Daoy (cell line): ENCODE measurements at places on chromosomes 11 and 22. TPM values are rescaled to one million over a fixed set of nuclear protein-coding genes. Genes with fewer than 3 reads are reported as not detected.

DNA sequence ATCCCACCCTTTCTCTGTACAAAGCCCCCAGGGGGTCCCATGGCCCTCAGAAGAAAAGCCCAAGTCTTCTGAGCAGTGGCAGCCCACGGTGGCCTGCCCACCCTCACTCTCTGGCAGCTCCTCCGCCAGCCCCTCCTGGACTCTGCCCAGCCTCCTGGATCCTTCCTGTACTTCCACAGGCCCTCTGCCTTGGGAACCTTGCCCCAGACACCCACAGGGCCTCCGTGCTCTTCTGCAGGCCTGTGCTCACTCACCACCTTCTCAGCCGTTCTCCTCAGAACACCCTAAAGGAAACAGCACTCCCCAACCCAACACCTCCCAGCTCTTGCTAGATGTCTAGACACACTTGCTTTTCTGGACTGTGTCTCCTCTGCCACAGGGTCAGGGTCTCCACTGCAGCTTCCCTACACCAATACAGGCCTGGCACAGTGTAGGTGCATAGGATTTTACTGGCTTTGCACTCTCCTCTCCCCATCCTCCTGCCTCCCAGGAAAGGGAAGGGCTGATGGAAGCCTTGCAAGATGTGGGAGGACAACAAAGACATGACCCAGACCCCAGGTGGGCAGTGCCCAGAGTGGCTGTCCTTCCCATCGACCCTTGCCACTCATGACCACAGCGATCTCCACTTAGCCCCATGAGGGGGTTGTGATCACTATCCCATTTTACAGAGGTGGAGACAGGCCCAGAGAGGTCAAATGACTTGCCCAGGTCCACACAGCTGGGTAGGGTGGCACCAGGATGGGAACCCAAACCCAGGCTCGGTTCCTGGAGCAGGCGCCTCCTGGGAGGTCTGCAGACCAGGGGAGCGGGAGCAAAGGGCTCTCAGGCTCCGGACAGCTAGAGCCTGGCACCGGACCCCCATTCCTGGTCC lies 2.0 kb downstream of the SCARF2 start:
- DNase-seq, result no peak

GRCh38 chr11:64566915-64567891 lies 23.8 kb upstream of the SLC22A12 start:
- DNase-seq, result no peak

DNA sequence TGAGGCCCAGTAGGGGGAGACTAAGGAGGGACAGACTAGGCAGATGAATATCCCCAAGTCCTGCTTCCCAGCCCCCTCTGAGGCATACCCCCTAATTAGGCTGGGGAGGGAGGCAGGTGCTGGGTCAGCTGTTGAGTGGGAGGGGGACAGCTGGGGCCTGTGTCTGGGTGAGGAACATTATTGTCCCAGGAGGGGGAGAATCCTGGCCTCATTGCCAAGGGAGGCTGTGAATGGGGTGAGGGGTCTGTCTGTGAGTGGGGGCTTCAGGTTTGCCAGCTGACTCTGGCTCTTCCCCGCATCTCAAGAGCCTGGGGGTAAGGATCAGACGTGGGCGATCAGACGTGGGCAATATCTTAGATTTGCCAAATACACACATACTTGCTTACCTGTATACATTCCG lies 2.1 kb downstream of the INPPL1 start:
- no peak for DNase-seq

DNA sequence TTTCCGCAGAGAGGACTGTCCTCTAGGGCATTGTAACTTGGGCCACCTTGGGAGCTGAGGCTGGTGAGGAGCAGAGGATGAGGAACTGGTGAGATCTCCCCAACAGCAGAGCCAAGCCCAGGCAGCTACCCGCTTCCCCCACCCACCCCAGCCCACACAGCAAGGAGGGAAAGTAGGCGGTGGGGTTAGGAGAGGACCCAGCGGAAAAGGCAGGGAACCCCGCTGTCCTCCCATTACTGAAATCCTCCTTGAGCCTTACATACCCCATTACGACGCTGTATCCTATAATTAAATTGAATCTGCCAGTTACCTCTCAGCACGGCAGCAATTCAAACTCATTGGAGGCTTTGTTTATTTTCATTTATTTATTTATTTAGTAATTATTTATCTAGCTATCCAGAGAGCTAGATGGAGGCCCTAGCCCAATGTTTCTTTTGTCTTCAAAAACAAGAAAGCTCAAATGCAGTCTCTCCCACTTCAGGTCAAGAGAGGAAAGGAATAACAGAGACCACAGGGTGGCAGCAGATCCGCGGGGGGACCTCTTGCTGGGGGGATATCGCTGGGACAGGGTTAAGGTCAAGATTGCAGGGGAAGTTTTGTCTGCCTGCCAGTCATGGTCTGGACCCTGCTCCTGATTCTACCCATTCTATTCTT lies 218.0 kb downstream of the ST3GAL4 start:
- no peak for DNase-seq

- DNase-seq, result no peak
These were observed 396.9 kb upstream of the SYN3 start for GRCh38 chr22:33455036-33455435.

PANX2 gene
- total RNA-seq, result 0.48 and 1.5 TPM in 2 replicates

GRCh38 chr11:115290893-115291292 lies 213.3 kb downstream of the CADM1 start:
- peak; percentile 5 for DNase-seq

GRCh38 chr22:22374579-22374978 lies 130.0 kb downstream of the VPREB1 start:
- DNase-seq, result no peak

LRRN4CL gene
- 0.98 TPM in 1 of 2 replicates, not detected in the other for total RNA-seq

DNA sequence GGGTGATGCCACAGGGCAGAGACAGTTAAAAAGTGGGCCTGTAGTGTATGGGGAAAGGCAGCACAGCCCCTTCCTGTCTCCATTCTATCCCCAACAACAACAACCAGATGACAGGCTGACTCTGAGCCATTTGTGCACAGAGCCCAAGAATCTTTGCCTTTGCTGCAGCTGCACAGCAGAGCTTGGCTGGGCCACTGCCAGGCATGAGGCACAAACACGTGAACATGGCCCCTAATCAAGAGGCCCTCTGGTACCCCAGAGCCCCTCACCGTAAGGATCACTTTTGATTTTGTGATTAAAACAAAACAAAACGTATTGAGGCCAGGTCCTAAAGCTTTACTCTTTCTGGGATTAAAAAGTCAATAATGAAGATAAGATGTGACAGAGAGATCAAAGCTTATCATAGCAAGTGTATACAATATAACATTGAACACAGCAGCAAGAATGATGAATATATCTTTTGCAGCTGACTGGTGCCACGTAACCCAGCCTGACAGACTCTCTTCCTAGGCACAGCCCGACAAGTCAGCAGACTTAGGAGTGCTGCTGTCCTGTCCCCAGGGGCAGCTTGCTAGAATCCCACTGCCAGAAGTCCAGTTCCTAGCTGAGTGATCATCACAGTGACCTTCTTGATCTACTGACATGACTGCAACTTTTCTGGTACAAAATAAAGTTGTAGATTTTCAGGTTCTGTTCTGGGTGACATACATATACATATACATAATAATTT lies 117.8 kb downstream of the SERGEF start:
- no peak for DNase-seq

DNA sequence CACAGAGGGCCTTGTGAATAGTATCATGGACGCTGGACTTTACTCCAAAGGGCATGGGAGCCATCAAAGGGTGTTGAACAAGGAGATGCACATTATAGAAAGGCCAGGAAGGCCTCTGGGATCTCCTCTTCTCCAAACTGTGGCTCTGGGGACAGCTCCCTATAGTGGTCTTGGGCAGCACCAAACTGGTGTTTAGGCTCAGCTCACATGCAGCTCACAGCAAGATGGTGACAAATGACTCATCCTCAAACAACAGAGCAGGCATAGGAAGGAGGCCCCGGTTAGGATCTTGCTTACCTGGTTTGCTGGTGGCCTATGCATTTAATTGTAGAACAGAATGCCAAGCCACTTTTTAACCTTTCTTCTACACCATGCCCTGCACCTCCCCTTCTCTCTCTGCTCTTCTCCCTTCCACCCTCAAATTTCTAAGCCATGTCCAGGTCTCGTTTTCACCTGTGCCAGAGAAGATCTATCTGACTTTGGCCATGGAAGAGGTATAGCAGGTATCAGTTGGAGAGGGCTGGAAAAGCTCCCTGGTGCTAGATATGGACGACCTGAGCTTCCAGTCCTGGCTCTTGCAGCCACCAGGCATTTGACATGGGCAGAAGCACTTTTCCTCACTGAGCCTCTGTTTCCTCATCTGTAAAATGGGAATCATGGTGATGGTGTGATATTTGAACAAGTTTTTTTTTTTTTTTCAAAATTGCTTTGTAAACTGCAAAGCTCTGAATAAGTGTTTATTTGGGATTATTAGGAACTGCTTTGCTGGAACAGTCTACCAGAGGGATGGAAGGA lies 14.4 kb upstream of the EHF start:
- no peak for DNase-seq

DNA sequence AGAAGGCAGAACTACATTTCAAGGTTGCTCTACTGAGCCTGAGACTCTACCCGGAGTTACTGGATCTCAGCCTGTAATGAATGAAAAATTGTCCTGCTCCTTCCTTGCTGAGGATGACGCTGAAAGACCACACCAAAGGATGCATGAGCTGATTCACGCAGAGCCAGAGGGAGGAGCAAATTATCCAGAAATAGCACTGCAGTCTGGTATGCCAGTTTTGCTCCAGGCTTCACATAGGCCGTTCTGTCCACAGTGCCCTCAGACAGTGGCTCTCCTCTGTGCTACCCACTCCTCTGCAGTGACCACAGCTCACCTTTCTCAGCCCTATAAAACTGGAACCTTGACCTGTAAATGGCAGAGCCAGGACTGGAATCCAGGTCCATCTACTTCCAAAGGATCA lies 79.3 kb upstream of the GALNT18 start:
- DNase-seq, result peak; percentile 49

NOX4 gene
- total RNA-seq, result 2.7 and 6.8 TPM in 2 replicates

- DNase-seq, result no peak
These were observed 734 bp upstream of the TMEM123 start for GRCh38 chr11:102453302-102453695.

GRIK4 gene
- 0.11 and 0.12 TPM in 2 replicates for total RNA-seq

XNDC1N gene
- total RNA-seq, result 4.0 and 8.6 TPM in 2 replicates

- peak; percentile 76 for DNase-seq
These were observed 71.6 kb downstream of the C11orf58 start for GRCh38 chr11:16809886-16810668.

DNA sequence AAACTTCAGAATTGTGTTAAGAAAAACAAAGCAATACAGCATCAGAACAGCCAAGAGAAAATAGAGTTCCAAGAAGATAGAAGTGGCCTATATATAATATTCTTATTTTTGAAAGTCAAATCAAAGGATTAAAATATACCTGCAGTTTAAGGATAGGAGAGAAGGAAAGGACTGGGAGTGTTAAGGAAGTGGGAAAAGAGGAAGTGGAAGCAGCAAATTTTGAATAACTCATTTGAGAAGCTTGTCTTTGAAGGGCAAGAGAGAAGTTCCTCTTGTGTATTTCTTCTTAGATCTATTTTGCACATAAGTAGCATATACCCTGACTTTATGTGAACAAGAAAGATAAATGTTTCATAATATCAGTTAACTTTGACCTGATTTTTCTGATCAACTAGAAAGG lies 62.6 kb upstream of the SLC17A6 start:
- no peak for DNase-seq

GRCh38 chr11:58577555-58578135 lies 1.2 kb upstream of the ZFP91 start:
- peak; percentile 92 for DNase-seq

GRCh38 chr22:41913842-41914534 lies 886 bp downstream of the SHISA8 start:
- DNase-seq, result no peak

DNA sequence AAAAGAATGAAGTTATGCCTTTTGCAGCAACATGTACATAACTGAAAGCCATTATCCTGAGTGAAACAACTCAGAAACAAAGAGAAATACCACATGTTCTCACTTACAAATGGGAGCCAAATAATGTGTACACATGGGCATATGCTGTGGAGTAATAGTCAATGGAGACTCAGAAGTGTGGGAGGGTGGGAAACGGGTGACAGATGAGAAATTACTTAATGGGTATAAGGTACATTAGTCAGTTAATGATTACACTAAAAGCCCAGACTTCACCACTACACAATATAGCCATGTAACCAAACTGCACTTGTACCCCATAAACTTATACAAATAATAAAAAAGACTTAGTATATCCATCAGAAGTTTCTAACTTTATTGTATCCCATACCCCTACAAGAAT lies 674.1 kb upstream of the ARHGAP42 start:
- no peak for DNase-seq

DNA sequence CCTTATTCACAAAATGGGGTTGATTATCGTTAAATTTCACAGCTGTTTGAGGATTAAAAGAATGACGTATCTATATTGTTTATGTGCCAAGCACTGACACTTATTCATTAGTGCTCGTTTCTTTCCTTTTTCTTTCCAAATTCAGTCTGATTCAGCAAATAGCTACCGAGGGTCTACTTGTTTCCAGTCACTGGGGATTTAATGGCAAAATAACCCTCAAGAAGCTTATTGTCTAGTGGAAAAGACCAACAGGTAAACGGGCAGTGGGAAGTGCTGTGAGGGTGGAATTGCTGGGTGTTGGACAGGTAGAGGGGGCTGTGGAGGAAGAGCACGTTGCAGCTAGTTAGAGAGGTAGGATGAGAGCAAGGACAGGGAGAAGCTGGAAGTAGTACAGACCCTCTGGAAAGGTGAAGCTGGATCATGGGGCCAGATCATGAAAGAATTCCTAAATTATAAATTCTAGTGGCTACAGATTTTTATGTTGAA lies 48.3 kb upstream of the BIRC3 start:
- no peak for DNase-seq

ARHGAP8 gene
- total RNA-seq, result 4.6 and 28.2 TPM in 2 replicates

DNA sequence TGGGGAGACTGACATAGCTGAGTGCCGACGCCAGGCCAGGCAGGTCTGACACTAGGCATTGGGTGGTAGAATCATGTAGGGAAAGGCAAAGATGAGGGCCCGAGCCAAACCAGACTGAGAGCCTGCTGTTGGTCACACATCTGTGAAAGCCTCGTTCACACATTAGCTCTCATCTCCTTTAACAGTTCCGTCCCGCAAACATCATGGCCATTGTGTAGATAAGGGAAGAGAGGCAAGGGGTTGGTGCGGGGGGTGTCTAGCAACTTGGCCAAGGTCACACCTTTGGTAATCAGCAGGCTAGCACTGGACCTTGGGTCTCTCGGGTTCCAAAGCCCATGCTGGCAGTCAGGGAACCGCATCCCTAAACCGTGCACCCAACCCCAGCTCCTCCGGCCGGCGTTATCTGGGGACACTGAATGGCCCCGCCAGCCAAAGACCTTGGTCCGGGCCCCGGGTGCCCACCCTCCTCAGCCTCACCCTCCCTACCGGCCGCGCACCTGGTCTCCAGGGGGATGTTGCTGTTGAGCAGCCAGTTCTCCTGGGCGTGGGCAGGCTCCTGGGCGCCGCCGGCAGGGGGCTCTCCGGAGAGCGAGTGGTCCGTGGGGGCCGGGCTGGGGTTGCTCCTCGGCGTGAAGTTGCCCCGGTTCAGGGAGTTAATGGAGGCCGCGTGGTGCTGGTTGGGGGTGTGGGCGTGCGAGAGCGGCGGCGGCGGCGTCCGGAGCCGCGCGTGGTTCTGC lies 328.3 kb upstream of the NARS2 start:
- DNase-seq, result no peak

GRCh38 chr11:120334332-120334731 lies 1.9 kb upstream of the ARHGEF12 start:
- DNase-seq, result no peak

OR6T1 gene
- not detected in 2 replicates for total RNA-seq
